ENCODE measurements at places on chromosomes 5 and 9. TPM values are rescaled to one million over a fixed set of nuclear protein-coding genes. Genes with fewer than 3 reads are reported as not detected.

- DNase-seq = no peak
These were observed 70.4 kb downstream of the MUSK start for GRCh38 chr9:110738982-110739381.

Gene GZMA
- total RNA-seq = not detected

Gene MGAT1
- 135 TPM for total RNA-seq

- peak; percentile 68 for DNase-seq
These were observed 84.7 kb upstream of the TNFSF8 start for GRCh38 chr9:115015018-115015635.

DNA sequence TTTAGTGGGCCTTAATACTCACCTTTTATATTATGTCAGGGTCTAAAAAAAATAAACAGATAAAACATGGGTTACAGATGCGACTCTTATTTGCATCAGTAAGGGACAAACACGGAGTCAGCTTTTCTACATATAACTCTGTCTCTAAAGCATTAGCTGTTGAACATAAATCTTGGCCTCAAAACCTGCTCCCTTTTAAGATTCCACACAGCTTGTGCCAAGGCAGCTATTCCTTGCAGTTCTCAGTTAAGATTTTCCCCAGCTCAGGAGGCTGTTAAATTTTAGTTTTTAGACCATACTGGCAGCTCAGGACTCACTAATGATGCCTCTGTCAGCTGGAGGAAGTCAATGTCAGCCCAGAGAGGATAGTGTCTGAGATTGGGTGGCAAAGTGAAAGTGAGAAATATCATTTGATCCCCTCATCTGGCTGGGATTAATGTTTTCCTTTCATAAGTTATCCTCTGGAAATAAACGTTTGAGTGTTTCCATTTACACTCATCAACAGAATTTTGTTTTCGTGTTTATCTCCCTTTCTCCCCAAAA lies 287.5 kb downstream of the ELAVL2 start:
- DNase-seq = no peak

Gene CARD9
- total RNA-seq = 0.69 TPM

Gene TSSK1B
- 0.39 TPM for total RNA-seq

Data from MCF 10A (cell line).